ENCODE measurements at places on chromosomes 5 and 9.

GRCh38 chr9:14418301-14418940 is 104.5 kb upstream of the NFIB start:
- no peak for DNase-seq

DNA sequence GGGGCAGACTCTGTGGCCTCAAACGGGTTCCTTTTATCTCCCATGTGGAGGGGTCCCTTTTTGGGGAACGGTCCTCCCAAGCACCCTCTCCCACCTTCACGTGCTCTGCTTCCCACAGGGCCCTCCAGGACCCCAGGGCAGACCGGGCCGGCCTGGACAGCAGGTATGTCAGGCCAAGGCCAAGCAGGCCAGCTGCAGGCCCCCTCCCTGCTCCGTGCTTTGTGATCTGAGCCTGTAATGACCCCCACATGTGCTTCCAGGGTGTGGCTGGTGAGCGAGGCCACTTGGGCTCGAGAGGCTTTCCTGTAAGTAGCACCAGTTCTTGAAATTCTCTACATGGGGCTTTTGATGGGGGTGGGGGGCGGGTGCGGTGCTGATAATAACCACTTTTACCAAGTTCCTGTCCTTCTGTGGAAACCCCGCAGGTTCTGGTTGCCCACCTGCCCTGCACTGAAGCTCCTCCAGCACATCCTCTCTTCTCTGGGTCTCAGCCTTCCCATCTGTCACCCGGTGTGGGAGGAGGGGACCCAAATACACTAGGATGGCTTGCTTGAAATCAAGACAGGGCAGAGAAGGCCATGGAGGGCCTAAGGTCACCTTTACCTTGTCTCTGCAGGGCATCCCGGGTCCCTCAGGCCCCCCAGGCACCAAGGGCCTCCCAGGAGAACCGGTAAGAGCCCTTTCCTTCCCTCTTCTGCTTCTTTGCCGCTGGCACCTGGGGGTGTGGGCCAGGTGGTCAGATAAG is 57.9 kb upstream of the ORM1 start:
- no peak for DNase-seq

DNA sequence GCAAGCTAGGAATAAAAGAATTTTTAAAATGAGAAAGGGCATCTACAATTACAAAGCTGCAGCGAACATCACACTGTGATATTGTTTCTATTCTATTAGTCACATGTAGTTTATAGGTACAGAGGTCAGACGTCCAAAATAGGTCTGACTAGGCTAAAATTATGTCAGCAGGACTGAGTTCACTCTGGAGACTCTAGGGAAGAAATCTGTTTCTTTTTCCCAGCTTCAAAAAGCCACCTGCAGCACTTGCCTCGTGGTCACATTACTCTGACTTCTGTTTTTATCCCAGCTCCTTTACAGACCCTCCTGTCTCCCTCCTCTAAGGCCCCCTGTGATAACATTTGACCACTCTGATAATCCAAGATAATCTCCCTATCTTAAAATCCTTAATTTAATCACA is 5.1 kb upstream of the CKS2 start:
- DNase-seq: no peak

- DNase-seq: no peak
These were observed 1.0 kb upstream of the CLIC3 start for GRCh38 chr9:136997371-136997770.

GRCh38 chr5:180140571-180140970 is 68.4 kb downstream of the RASGEF1C start:
- DNase-seq: no peak

DNA sequence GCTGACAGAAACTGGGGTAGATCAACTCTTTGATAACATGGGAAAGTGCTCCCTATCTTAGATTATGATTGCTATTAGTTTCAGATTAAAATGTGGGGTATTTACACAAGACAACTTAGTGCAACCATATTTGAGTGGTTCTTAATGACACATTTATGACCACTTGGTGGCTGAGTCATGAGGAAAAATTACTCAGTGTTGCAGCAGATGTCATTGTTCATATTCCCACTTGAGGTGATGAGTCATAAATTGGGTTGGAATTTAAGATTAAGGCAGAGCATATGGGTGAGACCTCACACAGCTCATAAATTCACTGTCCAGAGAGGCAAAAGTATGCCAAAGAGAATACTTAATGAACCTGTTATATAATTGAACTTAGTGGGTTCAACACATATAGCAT is 408.3 kb downstream of the DMRT2 start:
- no peak for DNase-seq

DNA sequence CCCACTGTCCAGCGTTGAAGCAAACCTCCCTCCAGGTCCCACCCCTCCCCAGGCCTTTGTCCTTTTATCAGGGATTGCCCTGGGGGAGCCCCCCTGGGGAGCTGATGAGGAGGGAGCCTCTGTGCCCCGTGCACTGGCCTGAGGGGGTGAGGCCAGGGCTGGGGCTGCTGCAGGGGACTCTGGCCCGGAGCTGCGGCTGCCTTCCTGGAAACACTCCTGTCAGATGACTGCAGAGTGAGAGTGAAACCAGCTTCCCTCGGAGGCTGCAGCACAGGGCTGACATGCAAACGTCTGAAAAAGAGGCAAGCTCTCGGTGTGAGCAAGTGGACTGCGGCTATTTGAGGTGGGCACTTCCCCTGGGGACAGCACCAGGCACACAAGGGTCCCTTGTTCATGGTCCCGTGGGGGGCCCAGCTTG is 4.6 kb upstream of the TRAF2 start:
- peak; percentile 49 for DNase-seq

DNA sequence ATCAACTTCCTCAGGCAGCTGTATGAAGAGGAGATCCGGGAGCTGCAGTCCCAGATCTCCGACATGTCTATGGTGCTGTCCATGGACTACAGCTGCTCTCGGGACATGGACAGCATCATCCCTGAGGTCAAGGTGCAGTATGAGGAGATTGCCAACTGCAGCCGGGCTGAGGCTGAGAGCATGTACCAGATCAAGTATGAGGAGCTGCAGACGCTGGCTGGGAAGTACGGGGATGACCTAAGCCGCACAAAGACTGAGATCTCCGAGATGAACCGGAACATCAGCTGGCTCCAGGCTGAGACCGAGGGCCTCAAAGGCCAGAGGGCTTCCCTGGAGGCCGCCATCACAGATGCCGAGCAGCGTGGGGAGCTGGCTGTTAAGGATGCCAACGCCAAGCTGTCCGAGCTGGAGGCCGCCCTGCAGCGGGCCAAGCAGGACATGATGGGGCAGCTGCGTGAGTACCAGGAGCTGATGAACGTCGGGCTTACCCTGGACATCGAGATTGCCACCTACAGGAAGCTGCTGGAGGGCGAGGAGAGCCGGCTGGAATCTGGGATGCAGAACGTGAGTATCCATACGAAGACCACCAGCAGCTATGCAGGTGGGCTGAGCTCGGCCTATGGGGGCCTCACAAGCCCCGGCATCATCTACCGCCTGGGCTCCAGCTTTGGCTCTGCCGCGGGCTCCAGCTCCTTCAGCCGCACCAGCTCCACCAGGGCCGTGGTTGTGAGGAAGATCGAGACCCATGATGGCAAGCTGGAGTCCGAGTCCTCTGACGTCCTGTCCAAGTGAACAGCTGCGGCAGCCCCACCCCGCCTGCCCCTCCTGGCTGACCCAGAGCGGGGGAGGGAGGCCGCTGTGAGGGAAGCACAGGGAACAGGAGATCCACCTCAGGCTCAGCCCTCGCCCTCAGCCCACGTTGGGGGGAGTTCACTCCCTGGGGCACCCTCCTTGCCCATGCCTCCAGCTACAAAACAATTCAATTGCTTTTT is 84.0 kb downstream of the SEC61B start:
- DNase-seq: no peak

DNA sequence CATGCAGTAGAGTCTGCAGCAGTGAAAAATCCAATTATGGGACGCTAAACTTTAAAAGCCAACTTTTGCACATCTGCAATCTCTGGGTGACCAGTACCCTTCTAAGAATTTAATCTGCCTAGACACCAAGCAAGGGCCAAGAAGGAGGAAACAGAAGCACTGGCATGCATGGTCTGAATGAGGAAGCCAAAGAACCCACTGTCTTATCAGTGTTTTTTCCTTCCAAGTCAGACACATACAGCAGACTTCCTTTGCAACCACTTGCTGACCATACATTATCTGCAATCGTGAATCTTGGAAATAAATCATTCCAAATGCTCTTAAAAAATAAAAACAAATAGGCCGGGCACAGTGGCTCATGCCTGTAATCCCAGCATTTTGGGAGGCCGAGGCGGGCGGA is 65.9 kb downstream of the DEPDC1B start:
- no peak for DNase-seq

DNA sequence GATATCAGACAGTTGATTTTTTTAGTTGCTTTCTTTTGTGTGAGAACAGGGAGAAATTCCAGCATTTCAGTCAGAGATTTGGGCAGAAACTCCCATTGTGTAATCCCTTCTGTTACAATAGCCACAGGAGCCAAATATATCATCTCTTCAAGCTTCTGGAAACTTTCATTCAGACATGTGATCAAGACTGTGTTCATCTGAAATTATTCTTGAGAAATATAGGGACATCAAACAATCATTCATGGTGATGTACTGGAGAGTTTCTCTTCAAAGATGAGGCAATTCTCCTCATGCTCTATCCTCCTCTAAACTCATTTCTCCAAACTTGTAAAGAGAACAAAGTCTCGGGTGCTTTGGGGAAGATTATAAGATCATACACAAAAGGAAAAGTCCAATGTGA is 35.2 kb upstream of the CSNK1G3 start:
- DNase-seq: no peak

DNA sequence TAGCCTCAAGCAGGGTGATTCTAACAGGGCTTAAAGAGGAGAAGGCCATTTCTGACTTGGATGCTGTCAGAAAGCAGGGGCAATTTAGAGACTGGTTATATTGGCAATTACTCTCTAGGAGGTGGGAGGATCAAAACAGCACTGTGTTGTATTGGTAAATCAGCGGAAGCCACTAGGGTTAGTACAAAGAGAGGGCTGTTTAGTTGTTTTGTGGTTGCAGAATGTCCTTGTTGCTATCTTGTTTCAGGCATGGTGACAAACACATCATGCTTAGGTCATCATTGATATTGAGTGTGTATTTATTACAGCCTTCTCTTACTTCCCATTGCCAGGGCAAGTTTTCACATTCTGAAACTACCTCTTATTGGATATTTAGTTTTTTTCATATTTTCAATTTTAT is 165.3 kb downstream of the TAF11L14 start:
- DNase-seq: no peak

- DNase-seq: peak; percentile 85
These were observed at the start of gene C9orf72 for GRCh38 chr9:27572918-27573633. C9orf72 (minus strand) TSS chr9:27573481; CDS start chr9:27567120, 6,361 bp downstream.

GRCh38 chr5:14783691-14784090 is 87.9 kb downstream of the ANKH start:
- no peak for DNase-seq

DNA sequence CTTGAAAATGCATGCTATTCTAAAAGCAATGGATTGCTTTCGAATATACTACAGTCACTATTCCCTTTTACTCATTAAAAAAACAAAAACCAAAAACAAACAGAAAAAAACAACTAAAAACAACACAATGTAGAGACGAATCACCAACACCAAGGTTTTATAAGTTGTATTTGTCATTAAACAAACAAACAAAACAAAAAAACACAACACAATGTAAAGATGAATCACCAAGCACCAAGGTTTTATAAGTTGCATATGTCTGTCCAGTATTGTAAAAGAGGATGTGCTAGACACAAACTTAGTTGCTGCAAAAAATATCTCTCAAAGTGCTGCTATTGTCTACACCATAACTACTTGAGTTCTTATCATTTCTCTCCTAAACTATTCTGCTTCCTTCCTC is 1269.2 kb downstream of the EFNA5 start:
- DNase-seq: no peak

- DNase-seq: no peak
These were observed 4.4 kb upstream of the SMIM3 start for GRCh38 chr5:150774145-150774544.

GRCh38 chr5:116395631-116396203 is 178.9 kb downstream of the SEMA6A start:
- DNase-seq: no peak

DNA sequence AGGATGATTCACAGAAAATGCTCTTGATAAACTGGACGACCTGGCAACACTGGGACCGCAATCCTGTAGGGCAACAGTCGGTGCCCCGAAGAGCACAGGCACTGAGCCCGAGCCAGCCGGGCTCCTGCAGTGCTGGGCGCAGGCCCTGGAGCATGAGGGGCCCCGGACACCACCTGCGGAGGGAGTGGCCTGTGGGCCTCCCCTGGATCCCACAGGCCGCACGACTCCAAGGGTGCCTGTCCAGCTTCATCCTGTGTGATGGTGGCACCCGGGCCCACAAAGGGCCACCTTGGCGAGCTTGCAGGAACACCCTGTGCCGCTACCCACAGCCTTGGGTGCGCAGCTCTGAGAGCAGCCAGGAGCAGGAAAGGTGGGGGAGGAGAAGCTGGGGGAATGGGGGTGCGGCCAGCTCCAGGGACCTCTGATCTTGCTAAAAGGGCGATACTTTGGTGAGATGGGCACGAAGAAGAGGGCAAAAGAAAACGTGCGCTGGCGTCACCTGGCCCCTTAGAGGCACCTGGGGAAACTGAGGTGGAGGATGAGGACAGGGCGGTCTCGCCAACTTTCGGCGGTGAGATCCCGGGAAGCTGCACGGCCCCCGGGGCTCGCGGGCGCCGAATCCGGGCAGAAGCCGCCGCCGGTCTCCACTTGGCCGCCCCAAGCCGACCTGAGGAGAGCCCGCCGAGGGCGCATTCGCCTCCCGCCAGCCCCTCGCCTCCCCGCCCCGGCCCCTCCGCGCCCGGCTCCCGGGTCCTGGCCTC is 722 bp downstream of the TBC1D9B start:
- no peak for DNase-seq

DNA sequence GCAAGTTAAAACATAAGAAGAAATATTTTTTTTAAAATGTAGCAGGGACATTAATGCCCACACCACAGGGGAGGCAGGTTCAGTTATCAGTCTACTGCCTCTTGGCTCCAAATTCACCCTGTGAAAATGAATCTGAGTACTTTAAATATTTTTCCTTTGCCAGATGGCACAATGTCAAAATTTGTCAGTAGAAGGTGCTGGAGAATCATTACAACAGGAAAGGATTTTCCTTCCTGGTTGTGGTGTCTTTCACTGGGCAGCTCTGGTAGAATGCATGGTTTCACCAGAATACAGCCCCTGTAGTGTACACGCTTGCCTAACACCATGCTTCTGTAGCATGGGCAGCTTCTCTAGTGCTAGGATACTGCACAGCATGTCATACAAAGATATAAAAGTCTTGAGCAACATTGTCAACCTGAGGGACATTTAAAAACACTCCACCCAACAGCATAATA is 9.7 kb upstream of the SREK1 start:
- DNase-seq: no peak

GRCh38 chr5:96823900-96824380 is 16.2 kb upstream of the ERAP1 start:
- DNase-seq: peak; percentile 13

- no peak for DNase-seq
These were observed 29.9 kb downstream of the SEMA6A start for GRCh38 chr5:116544531-116545241.
